ENCODE measurements at places on chromosomes 7 and 10.

- DNase-seq: no peak
These were observed 66.8 kb upstream of the CCNJ start for GRCh38 chr10:95976362-95977229.

DNA sequence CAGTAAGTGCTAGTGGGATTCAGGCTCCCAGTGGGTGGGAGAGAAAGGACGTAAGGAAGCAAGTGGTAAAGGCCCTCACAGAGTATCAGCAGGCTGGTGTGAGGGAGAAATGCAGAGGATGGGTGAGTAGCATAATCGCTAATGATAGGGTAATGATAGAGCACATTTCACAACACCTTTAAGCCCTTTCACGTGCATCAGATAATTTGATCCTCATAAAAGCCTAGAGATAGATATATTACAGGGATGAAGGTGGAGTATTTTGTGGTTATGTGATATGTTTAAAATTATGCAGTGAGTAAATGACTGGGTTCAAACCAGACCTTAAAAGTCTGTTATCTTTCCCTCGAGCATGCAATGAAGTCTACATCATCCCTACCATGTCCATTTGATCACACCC is 10.3 kb downstream of the LEP start:
- no peak for DNase-seq

GRCh38 chr7:155984028-155984580 is 171.8 kb upstream of the SHH start:
- DNase-seq: no peak

GRCh38 chr10:73932620-73933112 is 21.7 kb downstream of the PLAU start:
- DNase-seq: no peak

- DNase-seq: peak; percentile 33
These were observed 151.5 kb downstream of the RNF216 start for GRCh38 chr7:5629941-5630340.

DNA sequence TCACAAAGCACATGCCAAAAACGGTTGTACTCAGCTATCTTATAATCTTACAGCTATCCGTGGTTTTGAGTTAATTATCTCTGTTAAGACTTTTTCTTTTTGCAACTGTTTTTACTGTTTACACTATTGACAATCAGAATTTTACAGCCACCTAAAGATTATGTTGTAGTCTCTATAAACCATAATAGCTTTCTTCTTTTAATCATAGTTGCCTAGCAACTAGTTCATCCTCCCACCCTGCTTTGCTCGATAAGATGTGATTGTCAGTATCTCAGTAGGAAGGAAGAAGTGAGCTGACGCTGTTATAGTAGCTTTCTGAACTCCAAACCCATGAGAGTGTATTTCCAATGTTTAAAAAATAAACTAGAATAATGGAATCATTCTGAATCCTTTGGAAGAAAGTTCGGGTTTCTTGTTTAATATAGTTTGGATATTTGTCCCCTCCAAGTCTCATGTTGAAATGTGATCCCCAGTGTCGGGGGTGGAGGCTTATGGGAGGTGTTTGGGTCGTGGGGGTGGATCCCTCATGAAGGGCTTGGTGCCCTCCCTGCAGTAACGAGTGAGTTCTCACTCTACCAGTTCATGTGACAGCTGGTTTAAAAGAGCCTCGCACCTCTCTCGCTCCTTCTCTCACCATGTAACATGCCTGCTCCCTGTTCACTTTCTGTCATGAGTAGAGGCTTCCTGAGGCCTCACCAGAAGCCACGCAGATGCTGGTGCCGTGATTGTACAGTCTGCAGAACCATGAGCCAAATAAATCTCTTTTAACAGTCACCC is 68.1 kb downstream of the SVOPL start:
- DNase-seq: no peak

DNA sequence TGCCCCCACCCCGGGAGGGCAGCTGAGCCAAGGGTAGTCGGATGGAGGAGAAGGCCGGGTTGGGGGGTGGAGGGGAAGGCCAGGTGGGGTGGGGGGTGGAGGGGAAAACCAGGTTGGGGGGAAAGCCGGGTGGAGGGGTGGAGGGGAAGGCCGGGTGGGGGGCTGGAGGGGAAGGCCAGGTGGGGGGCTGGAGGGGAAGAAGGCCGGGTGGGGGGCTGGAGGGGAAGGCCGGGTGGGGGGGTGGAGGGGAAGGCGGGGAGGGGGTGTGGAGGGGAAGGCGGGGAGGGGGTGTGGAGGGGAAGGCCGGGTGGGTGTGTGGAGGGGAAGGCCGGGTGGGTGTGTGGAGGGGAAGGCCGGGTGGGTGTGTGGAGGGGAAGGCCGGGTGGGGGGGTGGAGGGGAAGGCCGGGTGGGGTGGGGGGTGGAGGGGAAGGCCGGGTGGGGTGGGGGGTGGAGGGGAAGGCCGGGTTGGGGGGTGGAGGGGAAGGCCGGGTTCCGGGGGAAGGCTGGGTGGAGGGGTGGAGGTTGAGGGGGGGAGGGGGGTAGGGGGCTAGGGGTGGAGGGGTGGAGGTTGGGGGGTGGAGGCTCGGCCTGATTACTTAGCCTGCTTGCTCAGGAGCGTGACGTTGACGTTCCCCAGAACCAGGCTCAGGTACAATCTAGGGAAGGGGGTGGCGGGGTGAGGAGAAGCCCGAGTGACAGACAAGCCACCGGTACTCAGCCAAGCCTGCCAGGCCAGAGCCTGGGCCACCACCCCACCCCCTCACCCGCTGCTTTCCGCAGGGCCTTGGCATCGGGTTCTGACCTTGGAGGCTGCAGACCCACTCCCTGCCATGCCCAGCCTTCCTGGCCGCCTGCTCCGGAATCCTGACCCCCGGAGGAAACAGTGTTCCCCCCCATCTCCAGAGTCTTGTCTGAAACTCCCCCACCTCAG is 5.6 kb downstream of the TMEM120A start:
- no peak for DNase-seq

DNA sequence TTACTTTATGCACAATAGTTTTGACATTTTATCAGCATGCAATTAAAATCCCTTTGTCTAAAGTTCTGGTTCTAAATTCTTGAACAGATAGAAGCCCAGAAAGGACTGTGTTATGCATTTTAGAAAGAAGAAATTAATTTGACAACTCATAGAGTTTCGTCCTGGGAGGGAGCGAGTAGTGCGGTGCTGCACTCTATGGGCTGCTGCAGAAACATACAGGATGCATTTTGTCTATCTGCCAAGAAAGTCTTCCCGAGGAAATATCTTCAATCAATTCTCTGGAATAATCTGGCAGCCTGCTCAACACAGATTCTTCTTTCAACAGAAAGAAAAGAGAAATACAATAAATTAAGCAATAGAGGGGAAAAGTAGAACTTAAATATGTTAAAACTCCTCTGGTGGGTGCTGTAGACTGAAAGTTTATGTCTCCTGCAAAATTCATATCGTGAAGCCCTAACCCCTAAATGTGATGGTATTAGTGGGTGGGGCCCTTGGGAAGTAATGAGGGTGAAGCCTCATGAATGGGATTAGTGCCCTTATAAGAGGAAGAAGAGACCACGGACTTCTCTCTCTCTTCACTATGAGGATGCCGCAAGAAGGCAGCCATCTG is 39.0 kb upstream of the IFRD1 start:
- no peak for DNase-seq

GRCh38 chr10:11435581-11435981 is 175.9 kb downstream of the USP6NL start:
- DNase-seq: no peak

- DNase-seq: no peak
These were observed 1094.5 kb upstream of the LRRN3 start for GRCh38 chr7:109996411-109996810.

DNA sequence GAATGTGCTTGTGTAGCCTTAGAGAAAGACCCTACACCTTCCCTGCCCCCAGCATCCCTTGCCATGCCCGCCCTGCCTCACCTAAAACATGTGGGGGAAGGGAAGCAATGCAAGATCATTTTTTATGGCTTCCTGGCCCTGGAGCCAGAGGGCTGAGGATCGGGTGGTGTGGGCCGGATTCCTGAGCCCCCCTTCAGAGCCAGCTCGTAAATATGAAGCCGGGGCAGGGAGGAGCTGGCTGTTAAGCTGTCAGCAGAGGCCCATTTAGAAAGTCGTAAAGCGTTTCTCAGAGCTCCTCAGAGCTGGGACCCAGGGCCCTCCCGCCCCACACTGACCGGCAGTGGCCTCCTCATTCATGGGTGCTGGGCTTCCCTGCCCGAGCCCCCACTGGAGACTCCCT is 23.9 kb downstream of the UNC5B start:
- DNase-seq: no peak

- DNase-seq: no peak
These were observed 10.6 kb upstream of the UPP1 start for GRCh38 chr7:48078470-48078869.

GRCh38 chr10:129415215-129416140 is 51.6 kb upstream of the MGMT start:
- DNase-seq: no peak

- DNase-seq: no peak
These were observed 70.0 kb upstream of the INSYN2A start for GRCh38 chr10:127266431-127266830.

- DNase-seq: no peak
These were observed 1013.8 kb upstream of the MBL2 start for GRCh38 chr10:53786236-53786900.

- DNase-seq: no peak
These were observed 120.9 kb downstream of the TMEM168 start for GRCh38 chr7:112669306-112669705.

GRCh38 chr7:27166531-27167505 is 1.5 kb upstream of the HOXA9 start:
- no peak for DNase-seq

- DNase-seq: no peak
These were observed 675.2 kb downstream of the LRMDA start for GRCh38 chr10:76106611-76107010.

- no peak for DNase-seq
These were observed 2.6 kb upstream of the CAMK2B start for GRCh38 chr7:44327981-44328380.

GRCh38 chr10:121433965-121434364 is 164.3 kb downstream of the FGFR2 start:
- no peak for DNase-seq

GRCh38 chr7:12315049-12315448 is 88.6 kb downstream of the VWDE start:
- no peak for DNase-seq

- no peak for DNase-seq
These were observed 468.0 kb downstream of the MAGI2 start for GRCh38 chr7:78985509-78985908.

- no peak for DNase-seq
These were observed 46.2 kb downstream of the VWDE start for GRCh38 chr7:12357508-12357907.

DNA sequence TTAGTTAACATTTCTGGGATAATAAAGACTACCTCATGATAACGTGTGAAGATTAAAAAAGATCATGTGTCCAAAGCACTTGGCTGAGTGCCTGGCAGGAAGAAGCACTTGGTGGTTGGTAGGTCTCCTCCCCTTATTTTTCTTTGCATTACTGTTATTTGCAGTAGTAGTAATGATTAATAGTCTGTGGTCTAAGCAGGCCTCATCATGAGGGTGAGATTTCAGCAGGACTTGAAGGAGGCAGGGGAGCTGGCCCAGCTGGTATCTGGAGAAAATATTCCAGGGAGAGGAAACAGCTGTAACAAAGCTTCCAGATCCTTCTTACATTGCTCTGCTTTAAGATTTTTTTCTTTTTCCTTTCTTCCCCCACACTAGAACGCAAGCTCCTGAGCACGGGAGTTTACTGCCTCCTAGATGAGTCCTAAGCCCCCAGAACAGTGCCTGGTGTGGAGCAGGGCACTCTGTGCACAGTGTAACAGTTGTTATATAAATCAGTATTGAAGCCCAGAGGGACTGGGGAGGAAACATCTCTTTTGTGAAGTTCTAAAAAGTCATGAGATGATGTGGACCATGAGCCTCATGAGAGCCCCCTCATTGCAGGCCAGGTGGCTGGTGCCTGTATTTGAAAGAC is 31.1 kb upstream of the RHEB start:
- no peak for DNase-seq

Data from stimulated activated CD4-positive, alpha-beta T cell treated with anti-CD3 and anti-CD28 coated beads, TNF-alpha, amount 100 ng/mL, for 1 hour (primary cell).